ENCODE measurements at places on chromosomes 4 and X.

GRCh38 chr4:140556372-140557085 is 12.2 kb downstream of the UCP1 start:
- DNase-seq = no peak

DNA sequence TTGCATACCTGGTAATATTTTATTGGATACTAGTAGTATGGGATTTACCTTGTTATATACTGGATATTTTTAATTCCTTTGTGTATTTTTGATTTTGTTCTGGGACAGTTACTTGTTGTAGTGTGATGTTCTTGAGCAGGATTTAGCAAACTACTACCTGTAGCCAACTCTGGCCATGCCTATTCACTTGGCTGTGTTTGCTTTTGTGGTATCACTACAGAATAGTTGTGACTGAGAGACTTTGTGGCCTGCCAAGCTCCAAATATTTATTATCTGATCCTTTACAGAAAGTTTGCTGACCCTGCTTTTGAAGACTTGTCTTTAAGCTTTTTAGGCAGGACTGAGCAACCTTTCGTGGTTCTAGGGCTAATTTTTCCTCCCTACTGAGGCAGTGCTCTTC is 17.8 kb downstream of the ZCCHC4 start:
- no peak for DNase-seq

DNA sequence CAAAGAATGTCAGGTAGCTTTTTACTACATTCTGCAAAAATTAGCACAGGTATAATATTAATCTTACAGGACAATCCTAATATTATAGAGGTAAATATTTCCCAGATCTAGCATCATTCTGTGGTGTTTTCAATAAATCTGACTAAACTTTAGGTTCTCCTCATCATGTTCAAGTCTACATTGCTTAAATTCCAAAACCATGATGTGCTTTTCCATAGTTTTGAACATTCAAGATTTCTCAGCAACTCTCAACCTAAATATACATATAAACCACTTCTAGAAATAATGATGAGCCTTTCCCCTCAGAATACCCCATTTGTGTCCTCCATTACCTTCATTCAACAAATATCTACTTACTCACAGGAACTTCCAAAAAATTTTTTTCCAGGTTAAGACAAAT is 23.1 kb downstream of the EIF4E start:
- no peak for DNase-seq

GRCh38 chrX:9906919-9907318 is 60.2 kb upstream of the CLDN34 start:
- no peak for DNase-seq

- peak; percentile 16 for DNase-seq
These were observed 1.2 kb downstream of the RAP1GDS1 start for GRCh38 chr4:98262431-98262830.

GRCh38 chrX:108735679-108736508 is 469 bp downstream of the IRS4 start:
- peak; percentile 4 for DNase-seq

GRCh38 chr4:87414816-87415215 is 7.6 kb upstream of the NUDT9 start:
- DNase-seq = peak; percentile 56

All from umbilical cord (tissue), 2 donors.